Stimulated activated CD4-positive, alpha-beta T cell treated with anti-CD3 and anti-CD28 coated beads, Interleukin-4, amount 100 ng/mL, for 4 hours (primary cell): ENCODE measurements at places on chromosomes 6 and 20.

GRCh38 chr6:33431880-33432541 is 12.1 kb downstream of the SYNGAP1 start:
- no peak for DNase-seq

- no peak for DNase-seq
These were observed 24.4 kb downstream of the BHLHE23 start for GRCh38 chr20:62982124-62983075.

GRCh38 chr6:129704708-129705107 is 5.3 kb downstream of the ARHGAP18 start:
- no peak for DNase-seq

- DNase-seq: no peak
These were observed 39.7 kb upstream of the GJA1 start for GRCh38 chr6:121395736-121396135.

DNA sequence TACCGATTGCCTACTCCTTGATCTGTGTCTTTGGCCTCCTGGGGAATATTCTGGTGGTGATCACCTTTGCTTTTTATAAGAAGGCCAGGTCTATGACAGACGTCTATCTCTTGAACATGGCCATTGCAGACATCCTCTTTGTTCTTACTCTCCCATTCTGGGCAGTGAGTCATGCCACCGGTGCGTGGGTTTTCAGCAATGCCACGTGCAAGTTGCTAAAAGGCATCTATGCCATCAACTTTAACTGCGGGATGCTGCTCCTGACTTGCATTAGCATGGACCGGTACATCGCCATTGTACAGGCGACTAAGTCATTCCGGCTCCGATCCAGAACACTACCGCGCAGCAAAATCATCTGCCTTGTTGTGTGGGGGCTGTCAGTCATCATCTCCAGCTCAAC is 13.5 kb downstream of the CCR6 start:
- no peak for DNase-seq
